ENCODE measurements at places on chromosomes 1 and 21.

DNA sequence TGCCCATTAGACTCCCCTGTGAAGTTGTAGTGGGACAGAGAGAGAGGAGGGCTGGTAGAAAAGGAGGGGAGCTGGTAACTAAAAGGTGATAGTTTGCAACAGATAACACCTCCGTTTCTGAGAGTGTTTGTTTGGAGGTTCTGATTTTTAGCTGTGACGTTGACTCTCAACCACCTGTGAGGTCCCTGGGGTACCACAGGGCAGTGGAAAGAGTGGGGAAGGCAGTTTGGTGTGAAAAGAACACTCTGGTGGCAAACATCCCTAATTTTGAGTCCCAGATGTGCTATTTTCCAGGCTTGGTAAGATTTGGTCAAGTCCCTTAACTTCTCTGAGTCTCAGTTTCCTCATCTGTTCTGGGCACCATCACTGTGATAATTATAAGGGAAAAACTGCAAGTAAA is 29.3 kb downstream of the RAB3B start:
- no peak for DNase-seq

- no peak for DNase-seq
These were observed 931 bp upstream of the CLSTN1 start for GRCh38 chr1:9824702-9825089.

- DNase-seq = no peak
These were observed 91.1 kb downstream of the USP25 start for GRCh38 chr21:15820852-15821379.

- DNase-seq = peak; percentile 84
These were observed 132.9 kb downstream of the RHOU start for GRCh38 chr1:228867951-228868730.

DNA sequence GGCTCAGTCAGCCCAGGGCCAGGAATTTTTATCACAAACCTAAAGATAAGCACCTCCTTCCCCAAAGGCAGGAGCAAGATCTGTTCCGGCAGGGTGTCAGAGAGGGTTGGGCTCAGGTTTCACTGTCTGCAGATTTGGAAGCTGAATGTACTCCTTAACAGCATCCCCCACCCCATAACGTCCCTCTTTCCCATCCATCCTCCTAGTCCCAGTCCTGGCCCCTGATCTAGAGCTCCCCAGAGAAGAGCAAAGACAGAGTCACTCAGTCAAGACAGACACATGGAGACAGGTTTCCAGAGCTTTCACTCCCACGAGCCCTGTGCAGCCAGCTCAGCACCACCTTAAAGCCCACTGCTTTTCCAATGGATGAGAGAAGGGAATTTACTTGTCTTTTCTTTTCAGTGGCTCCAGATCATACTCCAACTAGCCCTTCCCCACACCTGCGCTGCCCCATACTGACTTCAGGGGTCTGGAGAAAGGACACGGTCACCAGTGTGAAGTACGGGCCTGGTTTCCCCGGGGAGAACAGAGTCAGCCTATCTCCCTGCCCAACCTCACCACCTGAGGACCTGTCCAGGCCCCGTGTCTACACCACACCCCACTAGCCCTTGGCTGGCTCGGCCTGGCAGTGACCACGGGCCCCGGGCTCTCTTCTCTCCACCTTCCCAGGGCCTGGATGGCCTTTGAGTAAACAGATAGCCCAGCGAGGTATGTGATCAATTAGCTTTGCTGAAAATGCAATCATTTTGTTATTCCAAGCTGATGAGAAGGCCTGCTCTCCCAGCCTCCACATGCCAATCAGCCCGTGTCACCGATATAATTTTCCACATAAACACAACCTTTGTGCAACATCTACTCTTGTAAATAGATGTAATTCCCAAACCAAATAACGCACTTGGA is 249.1 kb downstream of the FOXD2 start:
- no peak for DNase-seq

GRCh38 chr1:44326024-44326701 is 28.9 kb downstream of the ERI3 start:
- DNase-seq = peak; percentile 6

DNA sequence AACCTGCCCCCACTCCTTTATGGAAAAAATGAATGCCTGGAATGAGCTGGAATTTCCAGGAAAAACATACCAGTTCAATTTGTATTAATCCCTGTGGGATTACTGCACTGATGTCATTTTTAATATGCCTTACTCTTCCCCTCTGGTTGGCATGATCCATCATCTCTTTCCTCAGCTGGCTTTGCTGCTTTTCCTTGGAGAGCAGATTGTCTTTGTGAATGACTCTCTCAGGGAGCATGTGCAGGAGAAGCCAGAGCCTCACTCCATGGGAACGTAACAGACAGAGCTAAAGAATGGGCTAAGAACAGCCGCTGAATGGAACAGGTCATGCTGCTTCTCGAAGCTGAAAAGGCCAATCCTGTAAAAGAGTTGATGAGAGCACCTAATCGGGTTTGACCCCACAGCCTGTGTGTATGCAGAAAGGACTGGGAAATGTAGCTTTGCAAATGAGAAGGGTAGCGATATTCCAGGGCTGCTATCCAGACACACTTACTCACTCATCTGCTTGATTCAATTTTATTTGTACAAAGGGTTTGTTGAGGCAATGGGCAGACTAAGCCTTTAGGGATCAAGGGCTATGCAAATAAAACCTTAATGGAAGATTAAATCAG is 20.7 kb downstream of the PHC2 start:
- no peak for DNase-seq

- DNase-seq = no peak
These were observed 977 bp downstream of the TRAF3IP3 start for GRCh38 chr1:209756615-209757445.

DNA sequence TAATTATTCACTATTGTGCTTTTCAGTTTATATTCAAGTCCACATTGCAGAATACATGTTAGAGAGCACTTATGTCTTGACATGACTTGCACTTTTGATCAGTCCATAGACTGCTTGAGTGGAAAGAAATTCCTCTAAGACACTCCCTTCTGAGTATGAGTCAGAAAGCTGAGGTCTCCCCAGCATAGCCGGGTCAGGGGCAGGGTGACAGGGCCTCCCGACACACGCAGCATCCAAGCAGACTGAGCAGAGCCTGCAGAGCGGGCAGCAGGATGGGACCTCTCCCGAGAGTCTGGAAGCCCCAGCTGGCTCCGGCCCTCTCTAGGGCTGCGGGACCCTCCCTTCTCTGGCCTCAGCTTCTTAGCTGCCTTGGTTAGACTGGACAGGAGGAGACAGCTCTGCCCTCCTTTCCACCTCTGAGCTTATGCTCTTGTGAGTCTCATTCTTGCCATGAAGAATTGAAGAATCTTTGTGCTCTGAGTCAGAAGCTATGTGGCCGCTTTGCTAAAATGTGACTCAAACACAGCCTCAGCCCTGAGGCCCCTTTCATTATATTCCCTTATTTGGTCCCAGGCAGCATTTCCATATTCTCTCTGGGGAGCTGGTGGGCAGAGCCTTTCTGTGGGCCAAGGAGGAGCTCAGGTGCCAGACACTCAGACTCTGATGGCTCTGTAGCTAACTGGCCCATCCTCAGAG is 11.2 kb upstream of the CAPN2 start:
- DNase-seq = no peak

- no peak for DNase-seq
These were observed 79.1 kb upstream of the GPR88 start for GRCh38 chr1:100458661-100459357.

- DNase-seq = no peak
These were observed 41.4 kb downstream of the RNF115 start for GRCh38 chr1:145782272-145783099.

DNA sequence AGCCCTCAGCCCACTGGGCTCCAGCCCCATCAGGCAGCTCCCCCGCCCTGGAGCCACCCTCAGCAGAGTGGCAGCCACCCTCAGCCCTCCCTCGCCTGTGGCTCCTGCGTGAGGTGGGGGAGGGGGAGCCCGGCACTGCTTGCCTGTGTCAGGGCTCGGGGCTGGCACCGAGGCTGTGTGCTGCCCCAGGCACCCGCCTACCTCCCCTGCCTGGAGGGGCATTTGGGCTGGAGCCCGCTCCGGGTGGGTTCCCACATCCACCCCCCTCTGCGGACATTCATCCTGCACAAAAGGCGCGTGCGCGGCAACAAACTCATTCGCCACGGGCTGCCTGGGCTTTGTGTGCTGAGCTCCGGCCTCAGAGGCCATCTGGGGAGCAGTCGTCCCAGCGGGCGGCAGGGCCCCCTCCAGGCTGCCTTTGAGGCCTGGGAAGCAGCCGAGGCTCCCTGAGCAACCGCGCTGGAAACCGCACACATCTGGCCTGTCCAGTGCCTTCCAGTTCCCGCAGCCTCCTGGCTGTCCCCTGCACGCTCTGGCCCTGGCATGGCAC is 12.6 kb upstream of the TNFRSF14 start:
- DNase-seq = no peak

DNA sequence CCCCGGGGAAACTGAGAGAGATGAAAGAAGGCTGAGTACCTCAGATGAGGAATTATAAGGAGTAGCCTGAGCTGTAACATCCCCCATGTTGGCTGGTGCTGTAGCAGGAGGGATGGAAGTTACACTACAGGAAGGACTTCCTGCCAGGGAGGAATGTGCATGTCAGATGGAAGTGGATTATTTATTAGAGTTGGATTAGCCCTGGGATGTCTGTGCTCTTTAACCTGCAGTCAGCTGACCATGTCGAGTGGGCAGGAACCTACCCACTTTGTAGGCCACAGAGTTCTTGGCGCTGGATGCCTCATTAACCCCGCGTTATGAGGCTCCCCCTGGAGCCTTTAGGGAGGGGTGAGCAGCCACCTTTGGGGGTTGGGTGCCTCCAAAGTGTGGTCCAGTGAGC is 757 bp upstream of the SEMA4A start:
- peak; percentile 40 for DNase-seq

- no peak for DNase-seq
These were observed at the start of gene MAEL for GRCh38 chr1:166988974-166989515. TSS of gene MAEL (plus strand) at chr1:166989280. CDS start at chr1:166989353, 73 bp downstream.

GRCh38 chr1:51570063-51570710 is 46.7 kb upstream of the OSBPL9 start:
- no peak for DNase-seq

DNA sequence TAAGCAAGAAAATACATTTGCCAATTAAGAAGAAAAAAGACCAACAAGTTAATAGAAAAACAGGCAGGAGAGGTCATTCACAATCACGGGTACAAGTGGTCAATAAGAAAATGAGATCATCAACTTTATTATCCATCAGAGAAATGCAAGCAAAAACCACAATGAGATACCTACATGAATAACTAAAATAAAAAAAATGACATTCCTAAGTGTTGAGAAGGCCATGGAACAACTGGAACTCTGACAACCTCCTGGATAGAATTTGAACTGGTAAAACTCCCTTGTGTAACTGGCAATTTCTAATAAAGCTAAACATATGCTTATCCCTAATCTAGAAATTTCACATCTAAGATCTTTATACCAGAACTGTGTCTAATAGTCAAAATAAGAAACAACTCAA is 135.4 kb upstream of the BACE2 start:
- DNase-seq = no peak

DNA sequence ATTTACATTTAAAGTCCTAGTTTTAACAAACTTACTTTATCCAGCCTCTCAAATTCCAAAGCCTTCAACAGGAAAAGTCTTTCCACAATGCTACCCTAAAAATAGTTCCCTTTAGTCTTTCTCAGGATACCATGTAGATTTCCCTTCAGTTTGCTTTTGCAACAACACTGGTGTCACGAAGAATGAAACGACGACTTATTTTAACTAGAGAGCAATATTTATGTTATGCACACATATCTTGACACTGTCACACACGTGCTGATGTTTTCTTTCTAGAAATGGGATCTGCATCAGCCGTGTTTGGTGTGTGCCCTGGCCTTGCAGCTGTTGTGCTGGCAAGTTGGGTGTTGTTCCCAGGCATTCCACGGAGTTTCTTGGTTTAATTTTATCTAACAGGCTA is 75.5 kb downstream of the SIPA1L2 start:
- no peak for DNase-seq

DNA sequence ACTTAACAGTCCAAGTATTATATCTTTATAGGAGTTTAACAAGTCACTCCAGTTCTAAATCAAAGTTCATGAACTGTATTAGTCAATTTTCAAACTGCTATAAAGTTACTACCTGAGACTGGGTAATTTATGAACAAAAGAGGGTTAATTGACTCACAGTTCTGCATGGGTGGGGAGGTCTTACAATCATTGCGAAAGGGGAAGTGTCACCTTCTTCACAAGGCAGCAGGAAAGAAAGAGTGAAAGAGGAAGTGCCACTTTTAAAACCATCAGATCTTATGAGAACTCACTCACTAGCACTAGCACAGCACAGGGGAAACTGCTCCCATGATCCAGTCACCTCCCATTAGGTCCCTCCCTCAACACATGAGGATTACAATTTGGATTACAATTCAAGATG is 70.0 kb downstream of the CLCA4 start:
- DNase-seq = no peak

GRCh38 chr21:43331962-43332828 is 94.7 kb downstream of the SIK1 start:
- no peak for DNase-seq

DNA sequence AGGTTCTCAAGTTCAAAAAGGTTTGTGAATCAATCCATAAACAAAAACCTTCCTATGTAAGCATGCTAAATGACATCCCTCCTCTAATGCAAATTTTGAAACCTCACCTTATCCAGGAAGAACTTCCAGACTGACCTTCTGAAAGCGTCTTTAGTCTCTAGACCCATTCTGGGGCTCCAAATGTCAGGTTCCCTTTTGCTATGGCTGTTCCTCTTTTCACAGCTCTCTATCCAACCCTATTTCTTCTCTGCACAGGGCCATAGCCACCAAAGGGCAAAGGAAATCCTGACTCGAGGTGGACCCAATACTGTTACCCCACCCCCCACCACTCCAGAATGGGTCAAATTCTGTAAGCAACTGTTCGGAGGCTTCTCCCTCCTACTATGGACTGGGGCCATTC is 3.4 kb downstream of the ATP1A4 start:
- no peak for DNase-seq

DNA sequence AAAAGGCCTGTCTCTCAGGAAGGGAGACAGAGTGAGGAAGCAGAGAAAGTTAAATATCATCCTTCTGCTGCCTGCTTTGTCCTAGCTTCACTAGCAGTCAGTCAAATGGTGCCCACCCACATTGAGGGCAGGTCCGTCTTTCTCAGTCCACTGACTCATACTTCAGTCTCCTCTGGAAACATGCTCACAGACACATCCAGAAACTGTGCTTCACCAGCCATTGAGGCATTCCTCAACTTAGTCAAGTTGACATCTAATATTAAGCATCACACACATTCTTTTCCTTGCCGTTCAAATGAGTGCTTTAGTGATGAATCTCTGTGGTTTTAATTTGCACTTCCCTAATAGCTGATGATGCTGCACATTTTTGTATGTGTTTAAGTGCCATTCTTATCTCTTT is 777.8 kb upstream of the PRMT6 start:
- no peak for DNase-seq

GRCh38 chr1:156285437-156285836 is 1.3 kb downstream of the TMEM79 start:
- no peak for DNase-seq

DNA sequence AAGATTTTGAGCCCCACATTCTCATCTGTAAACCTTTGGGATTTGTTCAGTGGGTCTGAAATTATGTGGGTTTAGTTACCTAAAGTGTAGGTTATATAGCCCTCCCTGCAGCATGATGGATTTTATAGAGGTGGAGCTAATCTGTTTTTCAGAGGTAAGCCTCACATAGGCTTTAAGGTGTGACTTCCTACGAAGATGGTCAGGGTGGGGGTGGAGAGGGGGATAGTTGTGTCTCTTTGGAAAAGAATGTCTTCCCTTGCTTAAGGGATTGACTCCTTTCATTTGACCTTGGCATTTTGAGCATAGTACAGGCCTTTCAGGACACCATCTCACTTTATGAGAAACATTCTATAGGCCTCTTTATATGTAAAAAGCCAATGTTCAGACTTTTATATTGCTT is 3.4 kb downstream of the CACHD1 start:
- DNase-seq = no peak
